Stimulated activated CD8-positive, alpha-beta memory T cell treated with anti-CD3 and anti-CD28 coated beads, Interleukin-7, amount 100 ng/mL, for 24 hours (primary cell): ENCODE measurements at places on chromosomes 4 and X.

GRCh38 chrX:115499112-115499805, 61.7 kb upstream of the PLS3 start:
- no peak for DNase-seq

DNA sequence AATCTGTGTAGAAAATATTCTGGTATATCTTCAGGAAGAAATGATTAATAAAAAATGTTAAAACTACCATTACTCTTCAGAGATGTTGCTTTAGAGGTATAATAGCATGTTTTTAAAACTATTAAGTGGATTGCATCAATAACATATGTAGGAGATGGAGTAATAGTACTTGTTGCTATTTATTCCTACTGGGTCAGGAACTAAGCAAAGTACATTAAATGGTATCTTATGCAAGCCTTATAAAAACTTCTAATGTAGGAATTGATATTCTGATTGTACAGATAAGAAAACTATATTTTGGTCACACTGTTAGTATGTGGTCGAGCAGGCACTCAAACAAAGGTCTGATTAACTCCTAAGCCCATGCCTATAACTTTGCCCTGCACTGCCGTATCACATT, 31.4 kb upstream of the PDLIM5 start:
- DNase-seq: no peak

DNA sequence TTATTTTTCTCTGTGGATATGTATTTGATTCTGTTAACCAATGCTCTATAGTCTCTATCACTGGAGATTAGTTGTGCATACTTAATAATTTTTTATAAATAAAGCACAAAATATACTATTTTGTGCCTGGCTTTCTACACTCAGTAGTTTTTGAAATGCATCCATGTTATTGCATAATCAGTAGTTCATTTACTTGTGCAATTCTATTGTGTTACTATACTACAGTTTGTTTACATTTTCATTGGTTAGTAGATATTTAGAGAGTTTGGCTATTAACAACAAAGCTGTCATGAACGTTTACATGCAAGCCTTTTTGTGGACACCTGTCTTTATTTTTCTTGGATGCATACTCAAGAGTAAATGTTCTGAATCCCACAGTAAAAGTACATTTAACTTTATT, 265.0 kb upstream of the FAT4 start:
- DNase-seq: no peak

- peak; percentile 2 for DNase-seq
Observed at GRCh38 chr4:141133146-141133998, at the start of gene RNF150. Gene RNF150, minus strand, starts transcription at chr4:141133469.

GRCh38 chrX:19576742-19577141, 61.4 kb upstream of the MAP3K15 start:
- DNase-seq: no peak

DNA sequence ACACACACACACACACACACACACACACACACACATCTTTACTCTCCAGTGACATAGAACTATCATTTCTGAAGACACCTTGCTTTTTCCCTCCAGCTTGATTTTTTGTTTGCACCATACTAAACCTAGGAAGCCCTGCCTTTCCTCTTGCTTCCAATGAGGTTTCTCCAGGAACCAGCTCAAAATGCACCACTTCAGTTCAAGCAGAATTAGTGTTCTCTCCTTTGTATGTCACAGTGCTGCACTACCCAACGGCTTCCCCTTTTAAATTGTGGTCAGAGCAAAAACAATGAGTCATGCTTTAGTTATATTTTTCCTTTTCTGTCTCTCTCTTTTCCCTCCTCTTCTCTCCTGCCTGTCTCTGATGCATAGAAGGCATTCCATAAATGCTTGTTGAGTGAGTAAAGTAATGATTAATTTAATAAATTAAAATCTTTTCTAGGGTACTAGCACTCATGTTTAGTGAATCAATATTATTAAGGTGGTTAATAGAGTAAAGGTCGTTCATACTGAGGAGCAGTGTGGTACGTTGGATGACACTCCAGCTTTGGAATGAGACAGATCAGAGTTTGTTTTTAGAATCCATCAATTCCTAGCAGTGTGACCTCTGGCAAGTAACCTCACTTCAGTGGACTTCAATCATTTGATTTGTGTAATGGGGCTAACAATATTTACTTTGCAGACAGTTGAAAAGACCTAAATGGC, 5.9 kb downstream of the RTL3 start:
- no peak for DNase-seq

- no peak for DNase-seq
Observed at GRCh38 chr4:76363556-76364290, 57.2 kb downstream of the STBD1 start.

DNA sequence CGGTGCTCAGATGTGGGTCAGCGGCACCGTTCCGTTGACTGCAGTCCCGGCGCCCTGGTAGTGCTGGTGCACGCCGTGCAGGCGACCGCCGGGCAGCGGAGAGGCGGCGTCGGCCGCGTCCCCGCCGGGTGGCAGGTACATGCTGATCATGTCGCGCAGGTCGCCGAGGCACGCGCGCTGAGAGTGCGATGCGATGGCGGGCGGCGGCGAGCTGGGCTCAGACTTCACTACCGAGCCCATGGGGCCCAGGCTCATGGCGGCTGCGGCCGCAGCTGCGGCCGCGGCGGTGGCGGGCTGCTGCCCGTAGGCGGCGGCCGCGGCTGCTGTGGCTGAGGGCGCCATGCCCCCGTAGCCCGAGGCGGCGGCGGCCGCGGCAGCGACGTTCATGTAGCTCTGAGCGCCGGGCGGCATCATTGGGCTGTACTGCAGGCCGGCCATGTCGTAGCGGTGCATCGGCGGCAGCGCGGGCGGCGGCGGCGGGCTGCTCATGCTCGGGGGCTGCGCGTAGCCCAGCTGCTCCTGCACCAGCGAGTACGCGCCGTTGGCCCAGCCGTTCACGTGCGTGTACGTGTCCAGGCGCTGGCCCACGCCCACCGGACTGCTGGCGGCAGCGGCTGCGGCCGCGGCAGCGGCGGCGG, 1.0 kb downstream of the SOX3 start:
- DNase-seq: no peak

DNA sequence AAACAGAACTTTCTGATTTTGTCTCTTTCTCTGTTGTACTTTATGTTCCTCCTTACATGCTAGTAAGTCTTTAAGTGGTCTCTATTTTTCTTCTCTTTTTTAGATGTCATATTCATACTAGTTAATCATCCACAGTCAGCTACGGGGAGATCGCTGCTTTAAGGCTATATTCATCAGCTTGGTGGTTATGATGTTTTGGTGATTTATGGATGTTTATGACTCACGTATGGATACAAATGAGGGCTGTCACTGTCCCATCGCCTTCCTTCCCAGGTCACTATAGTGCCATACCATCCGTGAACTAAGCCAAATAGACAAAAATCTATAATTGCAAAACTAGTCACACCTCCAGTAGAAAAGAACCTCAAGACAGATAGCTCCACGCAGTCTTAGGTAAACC, 296.8 kb upstream of the AADAT start:
- no peak for DNase-seq

- DNase-seq: no peak
Observed at GRCh38 chrX:129115104-129115503, 408.2 kb downstream of the SMARCA1 start.

GRCh38 chr4:86846921-86847320, 2.3 kb downstream of the SLC10A6 start:
- no peak for DNase-seq

DNA sequence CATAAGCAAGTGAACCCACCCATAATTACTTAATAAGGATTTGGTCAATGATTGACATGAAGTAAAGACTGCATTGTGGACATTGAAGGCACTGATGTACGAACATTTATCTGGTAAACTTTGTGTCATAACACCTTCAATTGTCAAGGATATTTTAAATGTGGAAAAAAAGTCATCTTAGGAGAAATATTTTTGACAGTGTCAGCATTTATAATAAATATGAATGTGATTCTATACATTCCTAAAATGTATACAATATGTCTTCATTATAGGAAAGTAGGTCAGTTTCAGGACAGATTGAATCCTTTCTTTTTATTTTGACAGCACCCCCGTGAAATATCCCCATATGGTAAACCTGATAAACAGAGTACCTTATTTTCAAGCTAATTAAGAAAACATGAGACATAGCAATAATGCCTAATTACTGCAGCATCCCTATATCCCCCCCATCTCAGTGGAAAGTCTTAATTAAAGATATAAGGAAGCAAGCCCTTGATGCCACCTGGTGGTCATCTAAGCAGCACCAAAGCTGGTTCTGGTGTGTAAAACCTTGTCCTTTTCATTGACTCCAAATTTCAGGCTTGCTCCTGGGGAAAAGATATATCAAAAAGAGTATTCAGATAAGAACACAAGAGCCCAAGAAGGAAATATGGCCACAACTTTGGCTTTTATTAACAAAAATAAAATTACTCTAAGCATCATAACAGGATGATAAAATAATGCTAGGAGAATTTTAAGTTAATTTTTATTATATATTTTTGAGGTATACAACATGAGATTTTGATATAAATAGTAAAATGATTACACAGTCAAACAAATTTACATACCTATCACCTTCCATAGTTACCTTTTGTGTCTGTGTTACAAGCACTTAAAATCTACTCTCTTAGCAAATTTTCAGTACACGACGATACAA, 379.7 kb downstream of the TLL1 start:
- DNase-seq: no peak

GRCh38 chrX:134741746-134742145, 83.5 kb upstream of the PLAC1 start:
- no peak for DNase-seq

DNA sequence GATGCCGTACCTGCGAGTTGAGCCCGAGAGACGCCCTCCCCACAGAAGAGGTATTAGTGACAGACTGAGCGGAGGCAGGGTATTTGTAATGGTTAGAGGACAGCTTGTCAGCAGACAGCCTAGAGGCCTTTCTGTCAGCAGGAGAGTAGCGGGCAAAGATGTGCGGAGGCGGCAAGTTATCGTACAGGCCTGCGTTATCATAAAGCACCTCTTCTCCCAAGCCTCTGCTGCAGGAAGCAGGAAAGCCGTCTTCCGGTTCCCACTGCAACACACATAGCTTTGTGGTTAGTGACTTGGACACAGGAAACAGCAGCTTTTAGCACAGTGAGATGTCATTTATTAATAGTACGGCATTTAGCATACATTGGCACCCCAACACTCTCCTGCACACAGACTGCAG, 158.3 kb downstream of the AFAP1 start:
- DNase-seq: no peak

DNA sequence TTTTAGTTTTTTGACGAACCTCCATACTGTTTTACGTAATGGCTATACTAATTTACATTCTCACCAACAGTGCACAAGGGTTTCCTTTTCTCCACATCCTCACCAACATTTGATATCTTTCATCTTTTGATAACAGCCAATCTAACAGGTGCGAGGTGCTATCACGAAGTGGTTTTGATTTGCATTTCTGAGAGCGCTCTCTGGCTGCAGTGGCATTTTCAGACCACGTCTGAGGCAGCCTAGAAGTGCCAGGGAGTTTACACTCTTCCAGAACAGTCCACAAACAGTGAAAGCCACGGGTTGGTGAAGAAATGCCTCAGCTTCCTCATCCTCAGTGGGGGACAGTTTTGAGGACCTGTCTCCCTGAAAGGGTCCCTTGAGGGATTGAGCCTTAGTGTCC, 471.0 kb downstream of the BCOR start:
- DNase-seq: no peak

DNA sequence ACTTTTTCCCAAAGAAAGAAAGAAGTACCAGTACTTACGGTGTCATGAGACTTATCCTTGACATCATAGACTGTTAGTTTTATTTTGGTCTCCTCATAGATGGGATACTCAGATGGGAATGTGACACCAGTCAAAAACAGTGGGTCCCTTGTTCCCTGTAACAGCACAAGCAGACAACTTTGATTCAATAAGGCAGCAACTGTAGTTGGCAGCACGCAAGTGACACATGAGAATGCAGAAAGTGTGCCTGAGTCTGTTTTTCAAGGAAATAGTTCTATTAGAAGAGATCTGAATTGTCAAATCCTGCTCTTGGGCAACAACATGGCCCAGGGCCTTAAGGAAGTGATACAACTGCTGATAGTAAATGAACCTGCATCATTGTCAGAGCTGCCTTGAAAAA, 443.2 kb downstream of the INPP4B start:
- no peak for DNase-seq

- no peak for DNase-seq
Observed at GRCh38 chrX:70592091-70592490, 147.5 kb downstream of the DLG3 start.

DNA sequence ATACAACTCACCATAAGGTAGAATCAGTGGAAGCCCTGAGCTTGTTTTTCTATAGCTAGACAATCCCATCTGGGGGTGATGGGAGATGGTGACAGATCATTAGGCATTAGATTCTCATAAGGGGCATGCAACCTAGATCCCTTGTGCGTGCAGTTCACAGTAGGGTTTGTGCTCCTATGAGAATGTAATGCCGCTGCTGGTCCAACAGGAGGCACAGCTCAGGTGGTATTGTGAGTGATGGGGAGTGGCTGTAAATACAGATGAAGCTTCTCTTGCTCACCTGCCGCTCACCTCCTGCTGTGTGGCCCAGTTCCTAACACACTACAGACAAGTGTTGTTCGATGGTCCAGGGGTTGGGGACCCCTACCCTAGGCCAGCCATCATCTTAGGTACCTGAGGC, 5.9 kb upstream of the GATB start:
- no peak for DNase-seq

- DNase-seq: no peak
Observed at GRCh38 chr4:95362906-95363558, 185.7 kb downstream of the UNC5C start.

- no peak for DNase-seq
Observed at GRCh38 chrX:20274121-20274520, 7.4 kb upstream of the RPS6KA3 start.
